GM13977 (cell line): ENCODE measurements at places on chromosomes 5 and 9.

GRCh38 chr5:106530150-106530549 lies 1140.6 kb downstream of the EFNA5 start:
- DNase-seq, result no peak

- DNase-seq, result no peak
Observed at GRCh38 chr5:53011233-53011632, 22.1 kb downstream of the ITGA2 start.

DNA sequence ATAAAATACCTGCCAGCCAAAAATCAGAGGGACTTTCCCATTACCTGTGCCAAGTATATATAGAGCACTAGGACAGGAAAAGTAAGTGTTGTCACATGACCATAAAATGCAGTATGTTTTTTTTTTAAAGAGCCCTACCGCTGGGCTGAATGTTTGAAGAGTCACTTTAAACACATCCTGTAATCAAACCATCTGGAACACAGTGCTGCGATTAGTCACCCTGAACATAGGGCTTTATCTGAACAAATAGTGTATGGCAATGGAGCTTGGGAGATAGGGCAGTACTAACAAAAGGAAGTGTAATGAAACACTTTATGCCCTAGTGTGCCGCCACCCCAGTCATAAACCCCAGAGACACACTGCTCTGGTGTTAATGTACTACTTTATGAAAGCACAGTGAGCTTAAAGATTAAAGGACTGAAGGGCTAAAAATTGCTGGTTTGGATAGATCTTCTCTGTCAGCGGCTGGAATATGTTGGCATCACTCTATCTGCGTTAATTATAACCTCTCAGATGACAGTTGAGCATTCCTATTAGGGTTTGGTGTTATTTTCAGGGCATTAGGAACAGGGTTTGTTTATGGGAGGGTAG lies 90.4 kb downstream of the ZNF608 start:
- DNase-seq, result no peak

DNA sequence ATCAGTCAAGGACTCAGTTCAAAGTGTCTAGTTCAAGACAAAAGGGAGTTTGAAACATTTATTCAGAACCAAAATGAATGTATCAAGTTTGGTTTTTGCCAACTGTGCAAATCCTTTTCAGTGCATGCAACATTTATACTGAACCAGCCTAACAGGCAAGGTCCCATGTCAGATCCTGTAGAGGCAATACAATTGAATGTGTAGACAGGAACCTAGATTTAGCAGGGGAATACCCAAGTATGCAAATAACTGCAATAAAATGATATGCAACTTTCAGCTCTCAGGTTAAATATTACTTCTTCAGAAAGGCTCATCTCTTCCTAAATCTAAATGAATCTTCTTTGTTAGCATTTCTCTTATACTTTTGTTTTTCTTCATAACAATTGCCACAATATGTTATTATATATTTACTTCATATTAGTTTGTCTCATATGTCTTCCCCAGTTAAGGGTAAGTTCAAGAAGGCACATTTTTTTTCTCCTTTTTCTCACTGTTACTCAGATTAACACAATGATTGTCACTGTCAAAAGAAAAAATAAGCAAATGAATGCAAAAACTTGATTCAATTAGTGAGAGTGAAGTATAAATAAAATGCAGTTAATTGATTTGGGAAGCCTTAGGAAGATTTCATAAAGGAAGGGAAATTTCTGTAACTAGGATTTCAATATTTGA lies 163.9 kb upstream of the RASA1 start:
- peak; percentile 38 for DNase-seq

- DNase-seq, result no peak
Observed at GRCh38 chr5:77996943-77997342, 220.8 kb upstream of the TBCA start.

DNA sequence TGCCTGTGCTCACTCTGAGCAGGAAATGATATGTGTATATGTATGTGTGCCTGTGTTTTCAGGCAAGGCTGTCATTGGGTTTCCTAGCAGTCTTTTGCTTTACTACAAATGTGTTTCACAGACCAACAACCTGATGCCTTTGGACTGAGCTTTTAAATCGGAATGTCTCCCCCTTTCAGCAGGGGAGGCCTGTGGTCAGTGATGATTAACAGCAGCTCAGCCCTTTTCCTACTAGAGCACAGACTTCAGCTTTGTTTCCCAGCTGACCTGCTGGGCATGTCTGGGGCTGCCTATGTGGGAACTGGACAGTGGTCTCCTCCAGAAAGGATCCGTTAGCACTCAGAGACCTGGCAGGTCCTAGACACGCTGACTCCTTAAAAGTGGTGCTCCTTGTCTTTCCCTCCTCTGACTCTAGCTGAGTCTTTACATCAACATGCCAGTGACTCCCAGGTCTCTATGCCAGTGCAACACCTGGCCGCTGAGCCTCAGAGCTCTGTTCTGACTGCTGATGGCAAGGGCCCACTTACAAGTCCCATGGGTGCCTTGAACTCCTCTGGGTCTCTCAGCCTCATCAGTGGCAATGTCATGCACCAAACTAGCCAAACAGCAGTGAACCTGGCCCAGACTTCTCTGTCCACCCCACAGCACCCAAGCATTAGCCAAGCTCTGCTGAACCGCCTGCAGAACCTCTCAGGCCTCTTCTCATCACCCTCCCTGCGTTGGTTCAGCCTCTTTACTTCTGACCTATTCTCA lies 7.7 kb downstream of the MACROH2A1 start:
- no peak for DNase-seq

- peak; percentile 70 for DNase-seq
Observed at GRCh38 chr9:111037708-111038330, 451 bp downstream of the LPAR1 start.

DNA sequence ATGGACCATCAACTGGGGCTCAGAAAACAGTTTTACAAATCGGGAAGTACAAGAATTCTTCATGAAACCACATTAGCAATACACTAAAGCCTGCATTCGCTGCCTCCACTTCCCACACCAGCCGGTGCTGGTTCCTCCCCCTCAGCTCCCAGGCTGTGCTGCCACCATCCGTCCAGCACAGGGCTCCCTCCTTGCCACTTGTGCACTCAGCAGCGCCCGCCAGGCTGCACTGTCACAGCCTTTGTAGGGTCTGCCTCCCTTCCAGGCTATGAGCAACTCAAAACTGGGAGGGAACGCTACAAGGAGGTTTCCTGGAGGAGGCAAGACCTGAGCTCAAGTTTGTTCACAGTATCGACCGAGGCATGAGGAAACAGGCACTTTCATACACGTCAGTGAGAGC lies 7.7 kb downstream of the MAPK9 start:
- DNase-seq, result no peak

GRCh38 chr9:79570448-79571308 lies 1.1 kb upstream of the TLE4 start:
- DNase-seq, result peak; percentile 33

DNA sequence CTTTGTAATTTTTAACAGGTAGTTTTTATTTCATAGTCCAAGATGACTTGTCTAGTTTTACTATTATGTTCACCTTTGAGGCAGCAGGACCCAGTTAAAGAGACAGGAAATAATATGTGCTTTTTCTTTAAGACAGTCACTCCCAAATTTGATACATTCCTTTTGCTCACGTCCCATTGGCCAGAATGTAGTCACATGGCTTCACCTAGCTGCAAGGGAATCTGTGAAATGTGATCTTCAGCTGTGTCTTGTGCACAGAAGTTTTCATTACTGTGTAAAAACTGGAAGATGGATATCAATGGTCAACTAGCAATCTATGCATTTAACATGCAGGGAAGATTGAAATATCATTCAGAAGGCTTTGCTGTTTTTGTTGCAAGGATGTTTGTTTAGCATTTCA lies 41.1 kb downstream of the XRCC4 start:
- no peak for DNase-seq

GRCh38 chr9:115855458-115856133 lies 298.0 kb upstream of the PAPPA start:
- DNase-seq, result no peak

DNA sequence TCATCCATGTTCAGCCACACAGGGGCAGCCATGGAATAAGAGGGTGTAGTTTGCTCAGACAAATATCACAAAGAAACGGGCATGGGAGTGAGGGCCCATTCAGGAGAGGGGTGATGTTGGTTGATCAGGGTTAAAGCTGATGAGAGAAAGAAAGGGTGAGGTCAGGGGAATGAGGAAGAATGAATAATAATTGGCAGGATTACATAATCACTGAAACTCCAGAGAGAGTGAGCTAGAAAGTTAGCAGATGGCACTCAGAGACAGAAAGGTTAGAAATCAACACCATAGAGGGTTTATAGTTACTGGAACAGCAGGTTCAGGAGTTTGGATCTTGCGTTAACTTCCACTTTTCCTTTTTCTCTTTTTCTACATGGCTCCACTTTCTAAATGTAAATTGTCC lies 113.9 kb downstream of the TAF11L14 start:
- DNase-seq, result no peak

- DNase-seq, result peak; percentile 69
Observed at GRCh38 chr5:72465601-72466563, 41.3 kb downstream of the ZNF366 start.

GRCh38 chr5:149240354-149240998 lies 31.2 kb upstream of the AFAP1L1 start:
- peak; percentile 24 for DNase-seq

- no peak for DNase-seq
Observed at GRCh38 chr9:20361229-20361628, 261.1 kb downstream of the MLLT3 start.

DNA sequence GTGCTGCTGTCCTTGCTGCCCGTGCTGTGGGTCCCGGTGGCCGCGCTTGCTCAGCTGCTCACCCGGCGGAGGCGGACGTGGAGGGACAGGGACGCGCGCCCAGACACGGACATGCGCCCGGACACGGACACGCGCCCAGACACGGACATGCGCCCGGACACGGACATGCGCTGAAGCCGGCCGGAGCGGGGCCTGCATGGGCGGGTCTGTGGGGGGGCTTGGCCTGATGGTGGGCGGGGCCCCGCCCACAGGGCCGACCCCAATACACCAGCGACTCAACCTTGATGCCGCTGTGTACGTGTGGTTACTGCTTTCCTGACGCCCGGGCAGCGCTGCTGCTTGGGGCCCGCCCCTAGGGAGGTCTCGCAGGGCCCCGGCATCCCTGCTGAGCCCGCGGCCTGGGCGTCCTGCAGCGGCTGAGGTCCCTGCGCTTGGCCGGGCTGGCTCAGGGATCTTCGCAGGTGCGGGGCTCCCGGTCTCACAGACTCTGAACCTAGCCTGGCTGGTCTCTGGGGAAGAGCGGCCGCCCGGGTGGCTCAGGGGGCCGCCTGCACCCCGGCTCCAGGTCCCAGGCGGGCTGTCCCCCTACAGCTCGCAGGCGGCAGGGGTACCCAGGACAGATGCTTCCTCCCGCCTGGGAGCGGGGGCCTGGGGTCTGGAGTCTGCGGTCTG lies 20.9 kb downstream of the SLC6A18 start:
- DNase-seq, result no peak

DNA sequence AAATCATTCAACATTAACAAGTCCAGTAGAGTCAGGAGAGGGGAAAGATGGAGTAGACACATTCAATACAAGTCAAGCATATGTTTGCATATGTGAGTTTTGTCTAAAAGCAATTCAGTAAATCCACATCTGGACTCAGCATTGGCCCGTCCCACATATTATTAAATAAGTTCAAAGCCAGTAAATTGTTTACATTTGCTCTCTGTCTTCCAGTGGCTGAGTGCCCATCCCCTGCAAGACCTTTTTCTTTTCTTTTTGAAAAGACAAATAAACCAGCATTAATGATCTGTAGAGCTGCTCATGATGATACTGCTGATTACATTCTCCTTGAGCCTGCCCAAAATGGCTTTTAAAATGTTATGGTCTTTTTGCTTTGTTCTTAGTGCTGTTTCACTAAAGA lies 71.1 kb downstream of the TNC start:
- DNase-seq, result no peak

DNA sequence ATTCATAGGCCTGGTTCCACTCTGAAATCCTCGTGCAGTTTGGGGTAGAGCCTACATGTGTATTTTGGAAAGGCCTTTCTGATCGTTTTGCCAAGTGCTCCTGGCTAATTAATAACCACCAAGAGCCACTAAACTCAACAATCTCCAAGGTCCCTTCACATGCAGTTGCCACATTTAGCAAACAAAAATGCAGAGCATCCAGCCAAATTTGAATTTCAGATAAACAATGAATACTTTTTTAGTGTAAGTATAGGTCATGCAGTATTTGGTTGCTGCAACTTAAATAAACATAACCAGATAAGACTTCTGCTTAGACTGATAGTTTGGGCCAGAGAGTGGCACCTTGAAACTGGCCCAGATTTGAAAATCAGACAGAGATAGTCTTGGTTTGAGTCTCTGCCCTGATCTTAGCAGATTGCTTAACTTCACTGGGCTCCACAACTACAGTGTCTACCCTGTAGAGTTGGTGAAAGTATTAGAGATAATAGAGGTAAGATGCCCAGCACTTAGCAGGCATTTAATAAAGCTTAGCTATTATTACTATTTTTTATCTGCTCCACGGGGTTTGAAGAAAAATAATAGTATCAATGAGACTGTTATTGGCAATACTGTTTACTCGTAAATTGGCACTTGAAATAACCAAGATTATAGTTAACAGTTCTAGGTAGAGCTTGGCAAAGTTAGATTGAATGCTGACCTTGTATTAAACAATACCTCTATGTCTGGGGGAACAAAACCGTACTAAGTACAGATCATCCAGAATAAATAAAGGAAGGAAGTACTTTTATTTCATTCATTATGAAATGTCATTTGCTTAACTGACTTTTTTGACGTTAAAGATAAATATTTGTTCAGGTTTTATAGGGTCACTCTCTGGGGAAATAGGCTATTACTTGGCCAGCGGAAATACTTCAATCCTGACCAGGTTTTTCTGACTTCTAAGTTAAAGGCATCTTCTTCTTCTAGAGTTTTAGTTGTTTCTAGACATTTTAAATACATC lies 274.8 kb downstream of the DOCK8 start:
- DNase-seq, result no peak

DNA sequence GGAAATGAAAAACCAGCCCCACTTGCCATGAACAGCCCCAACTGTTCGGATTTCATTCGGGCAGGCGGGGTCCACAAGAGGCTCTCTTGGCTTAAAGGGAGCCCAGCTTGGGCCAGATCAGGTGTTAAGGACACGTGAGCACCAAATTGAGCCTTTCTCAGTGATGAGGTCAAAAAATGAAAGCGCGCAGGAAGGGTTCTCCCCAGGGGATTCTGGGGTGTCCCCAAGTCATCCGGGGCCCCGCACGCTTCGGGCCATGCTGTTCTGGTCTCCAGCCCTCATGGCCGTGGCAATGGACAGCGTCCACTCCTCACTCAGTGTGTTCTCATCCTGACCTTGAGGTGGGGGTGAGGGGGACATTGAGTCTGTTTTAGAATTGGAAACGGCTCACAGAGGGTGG lies 10.9 kb downstream of the AK1 start:
- DNase-seq, result no peak

DNA sequence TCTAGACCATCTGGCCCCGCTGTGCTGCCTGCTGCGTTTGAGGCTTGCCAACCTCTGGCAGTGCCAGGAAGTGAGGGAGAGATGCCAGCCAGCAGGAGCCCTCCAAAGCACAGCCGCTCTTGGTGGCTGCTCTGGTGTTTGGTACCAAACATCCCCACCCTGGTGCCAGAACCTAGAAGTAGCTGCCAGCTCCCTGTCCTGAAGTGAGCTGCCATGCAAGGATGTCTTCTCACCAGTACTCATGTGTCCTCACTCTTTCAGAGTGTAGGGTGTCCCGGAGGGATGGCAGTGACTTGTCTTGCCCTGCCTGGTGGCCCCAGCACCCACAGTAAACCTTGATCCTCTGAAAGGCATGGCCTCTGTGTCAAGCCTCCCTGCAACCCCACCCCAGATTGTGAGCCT lies 43.4 kb downstream of the AMBP start:
- no peak for DNase-seq
